ENCODE measurements at places on chromosomes 5 and 9.

GRCh38 chr5:78731884-78732283 is 83.3 kb upstream of the LHFPL2 start:
- DNase-seq, result no peak

DNA sequence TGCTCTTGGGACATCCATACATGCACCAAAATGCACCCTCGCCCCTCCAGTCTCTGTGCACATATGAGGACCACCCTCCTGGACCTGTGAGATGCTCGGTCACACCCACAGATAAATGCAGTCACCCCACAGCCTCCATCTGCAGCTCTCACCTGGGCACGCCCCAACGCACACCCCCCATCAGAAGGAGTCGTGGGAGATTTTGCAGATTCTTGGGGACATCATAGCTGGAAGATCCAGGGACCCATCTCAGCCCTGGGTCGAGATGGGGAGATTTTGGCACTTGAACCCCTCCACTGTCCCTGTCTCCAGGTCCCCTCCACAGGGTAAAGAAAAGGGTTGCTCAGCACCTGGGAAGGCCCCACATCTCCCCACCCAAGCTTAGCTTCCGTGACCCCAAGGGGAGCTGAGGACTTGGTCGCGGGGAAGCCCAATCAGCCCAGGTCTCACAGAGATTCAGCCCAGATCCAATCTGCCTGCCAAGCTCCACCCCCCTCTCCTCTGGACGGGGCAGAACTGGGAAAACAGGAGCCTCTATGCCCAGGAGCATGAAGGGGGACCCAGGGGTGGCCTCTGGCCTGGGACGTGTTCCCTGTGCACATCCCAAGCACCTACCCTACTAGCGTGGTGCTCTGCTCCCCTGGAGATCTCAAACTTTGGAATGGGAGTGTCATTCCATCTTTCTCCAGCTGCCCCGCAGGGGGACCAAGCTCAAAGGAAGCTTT is 89.2 kb upstream of the LMX1B start:
- no peak for DNase-seq

- DNase-seq, result peak; percentile 18
These were observed 24.2 kb downstream of the P4HA2 start for GRCh38 chr5:132203464-132203818.

GRCh38 chr9:92191801-92192200 is 76.6 kb upstream of the SPTLC1 start:
- DNase-seq, result peak; percentile 16

- peak; percentile 80 for DNase-seq
These were observed 11.3 kb downstream of the C9orf50 start for GRCh38 chr9:129609486-129610212.

DNA sequence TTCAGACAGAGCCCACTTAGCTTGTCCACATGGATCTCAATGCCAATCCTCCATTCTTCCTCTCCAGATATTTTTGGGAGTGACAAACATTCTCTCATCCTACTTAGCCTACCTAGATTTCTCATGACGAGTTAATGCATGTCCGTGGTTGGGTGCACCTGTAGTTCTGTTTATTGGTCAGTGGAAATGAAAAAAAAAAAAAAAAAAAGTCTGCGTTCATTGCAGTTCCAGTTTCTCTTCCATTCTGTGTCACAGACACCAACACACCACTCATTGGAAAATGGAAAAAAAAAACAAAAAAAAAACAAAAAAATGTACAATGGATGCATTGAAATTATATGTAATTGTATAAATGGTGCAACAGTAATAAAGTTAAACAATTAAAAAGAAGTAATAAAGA is 59.0 kb downstream of the BASP1 start:
- no peak for DNase-seq

DNA sequence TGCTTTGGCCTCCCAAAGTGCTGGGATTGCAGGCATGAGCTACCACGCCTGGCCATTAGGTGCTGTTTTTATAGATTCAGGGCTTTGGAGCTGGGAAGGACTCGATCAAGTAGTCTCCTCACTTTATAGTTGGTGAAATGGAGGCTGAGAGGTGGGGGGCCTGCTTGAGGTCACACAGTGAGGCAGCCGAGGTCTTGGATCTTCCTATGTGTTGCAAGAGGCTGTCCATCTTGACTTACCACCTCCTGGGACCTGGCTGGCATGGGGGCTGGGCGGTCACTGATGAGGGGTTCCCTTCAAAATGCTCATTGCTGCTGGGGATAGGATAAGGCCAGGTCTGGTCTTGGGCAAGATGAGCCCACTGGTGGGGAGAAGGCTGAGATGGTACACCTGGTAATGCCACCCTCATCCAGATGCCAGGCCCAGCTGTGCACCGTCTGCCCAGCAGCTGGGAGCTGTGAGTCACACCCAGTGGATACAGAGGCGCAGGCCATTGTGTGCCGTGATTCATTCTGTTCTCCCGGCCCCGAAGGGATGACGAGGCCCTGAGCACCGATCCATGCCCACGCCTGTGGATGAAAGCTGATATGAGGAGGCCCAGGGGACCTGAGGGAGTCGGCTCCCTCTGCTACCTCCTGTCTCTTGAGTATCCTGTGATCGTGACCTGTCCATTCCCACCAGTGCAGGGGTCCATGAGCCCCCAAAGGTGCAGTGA is 10.5 kb upstream of the NDST1 start:
- peak; percentile 94 for DNase-seq

DNA sequence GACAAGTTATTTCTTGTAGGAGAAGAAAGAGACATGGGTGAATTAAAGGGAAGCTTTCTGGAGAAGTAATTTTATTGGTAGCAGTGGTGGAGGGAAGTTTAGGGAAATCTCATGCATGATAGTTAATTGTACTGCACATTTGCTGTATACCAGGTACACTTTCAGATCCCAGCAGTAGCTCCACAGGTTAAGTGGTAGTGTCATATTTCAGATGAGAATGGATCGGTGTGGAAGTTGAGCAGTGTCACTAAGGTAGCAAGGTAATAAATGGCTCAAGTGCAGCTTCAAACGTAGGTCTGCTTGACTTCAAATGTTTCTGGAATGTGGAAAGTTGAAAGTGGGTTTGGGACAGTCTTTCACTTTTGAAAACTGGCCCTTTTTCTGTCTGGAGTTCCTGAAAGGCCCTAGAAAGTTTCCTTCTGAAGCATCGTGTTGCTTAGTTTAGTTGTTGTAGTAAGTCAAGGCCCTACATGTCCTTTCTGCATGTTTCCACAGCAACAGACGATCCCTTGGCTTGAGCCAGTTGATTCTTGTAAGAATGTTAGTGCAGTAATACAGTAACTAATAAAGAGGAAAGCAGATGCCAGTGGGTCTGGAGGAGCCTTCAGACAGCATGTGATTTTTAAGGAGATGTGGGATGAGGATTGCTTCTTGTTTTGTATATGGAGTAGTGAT is 3.7 kb downstream of the CLTA start:
- peak; percentile 26 for DNase-seq

DNA sequence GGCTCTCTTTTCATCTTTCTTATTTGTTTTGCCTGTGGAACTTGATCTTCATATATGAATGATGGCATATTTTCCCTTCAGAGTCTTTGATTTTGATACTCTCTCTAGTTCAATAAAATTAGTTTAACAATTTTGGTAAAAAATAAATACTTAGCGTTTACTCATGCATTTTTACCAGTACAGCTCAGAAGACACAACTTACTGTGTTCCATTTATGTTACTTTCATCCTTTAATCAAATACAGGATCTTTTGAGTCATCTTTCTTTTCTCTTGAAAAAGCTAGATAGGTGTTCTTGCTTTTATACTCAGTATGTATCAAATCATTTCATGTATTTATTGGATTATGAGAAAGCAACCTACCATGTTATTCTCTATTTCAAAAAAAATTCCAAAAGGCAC is 47.1 kb upstream of the RICTOR start:
- DNase-seq, result no peak

- peak; percentile 50 for DNase-seq
These were observed 89.0 kb upstream of the MAP1B start for GRCh38 chr5:72018143-72018803.

GRCh38 chr9:9337129-9337528 is 1275.7 kb downstream of the PTPRD start:
- DNase-seq, result no peak

- no peak for DNase-seq
These were observed 97.6 kb downstream of the BASP1 start for GRCh38 chr5:17314907-17315471.

DNA sequence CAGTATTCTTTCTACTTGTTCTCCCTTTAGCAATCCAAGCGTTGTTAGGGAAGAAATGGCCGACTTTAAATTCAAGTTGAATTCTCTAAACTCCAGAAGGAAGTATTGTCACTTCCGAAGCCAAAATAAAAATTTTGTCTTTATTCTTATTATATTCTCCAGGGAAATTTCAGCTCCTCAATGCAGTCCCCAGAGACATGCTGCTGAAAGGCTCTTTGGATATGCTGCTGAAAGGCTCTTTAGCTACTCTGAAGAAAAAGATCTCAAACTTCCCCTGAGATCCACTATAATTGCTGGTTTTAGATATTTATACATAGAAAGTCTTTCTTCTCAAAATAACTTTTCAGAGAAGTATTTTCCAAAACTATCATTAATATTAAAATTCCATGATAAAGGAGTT is 92.3 kb upstream of the PARP8 start:
- DNase-seq, result no peak

GRCh38 chr5:164649266-164649665 is 1143.8 kb downstream of the MAT2B start:
- DNase-seq, result no peak

- no peak for DNase-seq
These were observed 1012.5 kb downstream of the NR2F1-AS1 start for GRCh38 chr5:92568522-92568921.

DNA sequence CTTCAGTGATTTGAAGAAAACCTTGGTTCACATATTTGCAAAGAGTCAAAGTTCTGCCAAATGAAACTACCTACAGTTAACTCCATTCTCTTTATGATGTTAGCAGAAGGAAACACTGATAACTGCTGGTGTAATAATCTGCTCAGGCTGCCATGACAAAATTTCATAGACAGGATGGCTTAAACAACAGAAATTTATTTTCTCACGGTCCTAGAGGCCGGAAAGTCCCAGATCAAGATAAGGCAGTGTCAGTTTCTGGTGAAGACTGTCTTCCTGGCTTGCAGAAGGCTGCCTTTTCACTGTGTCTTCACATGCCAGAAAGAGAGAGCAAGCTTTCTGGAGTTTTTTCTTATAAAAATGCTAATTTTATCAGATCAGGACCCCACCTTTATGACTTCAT is 102.4 kb upstream of the PARP8 start:
- DNase-seq, result no peak

GRCh38 chr5:144093868-144094267 is 76.6 kb downstream of the YIPF5 start:
- DNase-seq, result no peak

GRCh38 chr9:114973216-114973615 is 42.8 kb upstream of the TNFSF8 start:
- DNase-seq, result no peak

- DNase-seq, result no peak
These were observed 80.9 kb upstream of the ITGA1 start for GRCh38 chr5:52706775-52707174.

GRCh38 chr5:79346420-79346824 is 110.5 kb downstream of the JMY start:
- DNase-seq, result peak; percentile 63

DNA sequence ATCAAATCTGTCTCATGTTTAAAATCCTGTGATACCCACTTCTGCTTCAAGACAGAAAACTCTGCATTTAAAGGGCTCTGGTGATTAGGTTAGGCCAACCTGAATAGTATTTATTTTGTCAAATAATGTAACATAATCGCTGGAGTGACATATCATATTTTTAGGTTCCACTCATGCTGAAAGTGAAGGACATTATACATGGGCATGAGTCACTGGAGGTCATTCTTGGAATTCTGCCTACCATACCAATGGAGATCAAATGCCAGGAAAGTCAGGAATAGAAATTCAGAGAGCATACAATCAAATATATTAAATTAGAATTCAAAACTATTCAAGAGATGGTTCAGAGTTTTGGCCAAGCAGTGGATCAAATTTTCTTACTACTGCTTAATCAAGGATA is 97.1 kb upstream of the PRSS3 start:
- no peak for DNase-seq

- peak; percentile 57 for DNase-seq
These were observed 32.0 kb upstream of the ADAM19 start for GRCh38 chr5:157607371-157608161.

DNA sequence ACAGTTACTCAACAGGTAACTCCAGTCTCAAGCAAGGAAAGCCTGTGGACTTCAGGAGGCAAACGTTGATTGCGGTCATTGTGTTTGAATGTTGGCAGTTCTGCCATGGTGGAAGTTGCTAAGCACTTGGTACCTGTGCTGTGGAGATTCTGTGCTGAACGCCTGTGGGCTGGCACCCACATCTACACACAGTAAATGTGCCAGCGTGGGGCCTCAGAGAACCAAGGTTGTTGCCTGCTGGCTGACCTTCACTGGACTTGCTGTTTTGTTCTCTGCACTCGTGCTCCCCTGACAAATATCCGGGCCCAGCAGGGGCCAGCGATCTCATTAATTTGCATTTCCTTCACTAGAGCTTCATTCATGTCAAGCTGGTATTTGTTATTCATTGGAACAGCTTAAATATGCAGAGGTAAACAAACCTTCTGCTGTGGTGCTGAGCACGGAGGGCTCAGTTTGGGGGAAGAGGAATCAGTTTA is 141.8 kb downstream of the PRKACG start:
- DNase-seq, result no peak

DNA sequence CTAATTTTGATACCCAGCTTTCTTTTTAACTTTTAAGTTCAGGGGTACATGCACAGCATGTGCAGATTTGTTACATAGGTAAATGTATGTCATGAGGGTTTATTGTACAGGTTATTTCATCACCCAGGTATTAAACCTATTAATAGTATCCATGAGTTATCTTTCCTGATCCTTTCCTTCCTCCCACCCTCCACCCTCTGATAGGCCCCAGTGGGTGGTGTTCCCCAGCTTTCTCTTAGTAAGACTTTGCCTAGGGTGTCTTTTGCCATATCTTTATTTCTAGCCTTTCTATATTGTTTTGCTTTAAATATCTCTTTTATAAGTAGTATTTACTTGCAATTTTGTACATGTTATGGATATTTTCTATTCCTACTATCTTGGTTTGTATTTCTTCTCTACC is 243.7 kb downstream of the SGCD start:
- DNase-seq, result no peak

- DNase-seq, result no peak
These were observed 288.6 kb downstream of the ICE1 start for GRCh38 chr5:5711112-5711511.

DNA sequence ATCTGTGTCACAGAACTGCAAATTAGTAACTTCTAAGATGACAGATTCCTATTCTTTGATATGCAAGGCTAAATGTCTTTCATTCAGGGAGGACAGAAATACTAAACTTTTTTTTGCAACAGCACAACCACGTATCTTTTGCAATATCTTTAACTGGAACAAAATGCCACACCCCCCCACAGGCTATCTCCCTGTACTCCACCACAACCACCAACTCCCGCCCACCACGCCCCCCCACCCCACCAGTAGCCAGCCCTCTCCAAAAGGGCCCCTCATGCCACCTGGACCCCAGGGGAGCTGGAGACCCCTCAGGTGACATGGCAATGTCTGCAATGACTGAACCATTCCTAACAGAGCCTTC is 131.8 kb downstream of the ROR2 start:
- no peak for DNase-seq

DNA sequence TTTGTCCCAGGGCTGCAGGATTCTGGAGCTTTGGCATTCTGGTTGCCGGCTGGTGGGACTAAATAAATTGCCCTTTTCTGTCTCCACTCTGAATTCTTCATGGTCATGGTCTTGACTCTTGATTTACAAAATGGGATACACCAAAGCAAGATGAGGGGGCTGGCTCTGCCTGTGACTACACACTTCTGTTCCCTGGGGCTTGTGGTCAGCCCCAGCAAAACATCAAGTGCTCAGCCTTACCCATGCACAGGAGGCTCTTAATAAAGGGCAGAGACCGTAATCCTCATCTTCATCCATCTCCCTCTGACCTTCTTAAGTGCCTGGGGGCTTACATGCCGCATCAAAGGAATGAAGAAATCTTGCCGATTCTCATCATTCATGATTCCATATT is 198.0 kb downstream of the GNA14 start:
- no peak for DNase-seq

All from astrocyte of the spinal cord (primary cell).